ENCODE measurements at places on chromosomes 4 and X. TPM values are rescaled to one million over a fixed set of nuclear protein-coding genes. Genes with fewer than 3 reads are reported as not detected.

The GPRASP1 gene
- total RNA-seq = 8.6 TPM

The GPR143 gene
- not detected for total RNA-seq

The FAM114A1 gene
- total RNA-seq = 453 TPM

The ADH7 gene
- total RNA-seq = not detected

The KLB gene
- total RNA-seq = not detected

The NKX3-2 gene
- 0.55 TPM for total RNA-seq

The CPZ gene
- total RNA-seq = 0.66 TPM

The UGT2B11 gene
- not detected for total RNA-seq

The PABPC5 gene
- 2.5 TPM for total RNA-seq

The TENM3 gene
- total RNA-seq = 5.8 TPM

The GAGE13 gene
- total RNA-seq = not detected

The PI4K2B gene
- total RNA-seq = 54.1 TPM

Data from uterine smooth muscle cell (primary cell).